ENCODE measurements at places on chromosomes 3 and 15.

DNA sequence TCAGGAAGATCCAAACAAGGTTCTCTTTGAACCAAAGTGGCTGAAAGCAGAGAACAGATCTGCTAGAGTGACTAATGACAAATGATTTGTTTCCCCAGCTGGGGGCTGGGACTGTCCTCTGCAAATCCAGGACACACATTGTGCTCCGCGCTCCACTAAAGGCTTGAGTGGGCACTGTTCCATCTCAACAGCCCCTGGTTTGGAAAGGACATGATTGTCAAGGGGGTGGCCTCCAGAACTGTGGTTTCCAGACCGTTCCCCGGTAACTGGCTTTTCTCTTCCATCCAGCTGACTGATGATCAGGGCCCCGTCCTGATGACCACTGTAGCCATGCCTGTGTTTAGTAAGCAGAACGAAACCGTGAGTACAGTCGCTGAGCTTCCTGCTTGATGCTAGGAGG lies 91.0 kb downstream of the LRTM1 start:
- DNase-seq, result no peak

GRCh38 chr15:77901921-77902750 lies 175.4 kb downstream of the TBC1D2B start:
- DNase-seq, result no peak

DNA sequence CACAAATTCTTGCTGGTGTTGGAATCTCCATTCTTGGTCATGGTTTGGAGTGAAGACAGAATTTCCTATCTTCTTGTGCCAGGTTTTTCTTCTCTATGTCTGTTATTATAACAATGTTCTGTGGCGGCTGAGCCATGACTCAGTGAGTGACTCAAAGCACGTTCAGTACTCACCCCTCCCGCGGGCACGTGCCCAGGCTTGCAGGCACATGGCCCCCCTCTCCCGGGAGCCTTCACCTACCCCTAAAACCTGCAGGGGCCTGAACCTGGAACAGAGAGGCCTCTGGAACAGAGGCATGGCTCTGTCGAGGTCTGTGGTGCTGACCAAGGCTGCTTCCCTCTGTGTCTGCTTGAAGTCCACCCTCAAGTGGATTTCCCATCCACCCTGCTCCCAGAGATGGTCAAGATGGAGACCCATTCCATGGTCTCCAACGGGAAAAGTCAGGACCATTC lies 27.6 kb downstream of the PLXNB1 start:
- no peak for DNase-seq

GRCh38 chr3:156456771-156457224 lies 98.1 kb downstream of the SSR3 start:
- no peak for DNase-seq

GRCh38 chr3:66532160-66532587 lies 31.4 kb upstream of the LRIG1 start:
- DNase-seq, result no peak

- no peak for DNase-seq
Observed at GRCh38 chr3:110577854-110578253, 493.8 kb upstream of the NECTIN3 start.

DNA sequence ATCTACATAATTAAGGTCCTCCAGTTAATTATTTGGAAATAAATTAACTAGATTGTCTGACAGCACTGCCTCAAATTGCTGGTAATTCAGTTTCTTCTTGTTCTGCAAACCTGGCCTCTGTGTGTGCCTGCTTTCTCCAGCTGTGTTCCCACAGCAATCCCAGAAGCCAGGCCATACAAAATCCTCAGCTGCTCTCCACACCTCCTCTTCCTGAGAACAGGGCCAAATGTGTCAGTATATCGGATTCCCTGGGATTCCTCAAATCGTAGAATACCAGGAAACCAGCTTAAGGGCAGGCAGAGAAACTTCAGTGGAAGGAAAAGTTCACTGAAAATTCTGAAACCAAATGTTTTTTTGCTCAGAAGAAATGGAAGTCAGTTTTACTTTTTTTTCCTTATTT lies 261.4 kb downstream of the ZMAT3 start:
- DNase-seq, result no peak

- DNase-seq, result no peak
Observed at GRCh38 chr15:36879568-36880222, 220.7 kb downstream of the MEIS2 start.

- DNase-seq, result peak; percentile 66
Observed at GRCh38 chr15:69729167-69729748, 276.6 kb downstream of the RPLP1 start.

DNA sequence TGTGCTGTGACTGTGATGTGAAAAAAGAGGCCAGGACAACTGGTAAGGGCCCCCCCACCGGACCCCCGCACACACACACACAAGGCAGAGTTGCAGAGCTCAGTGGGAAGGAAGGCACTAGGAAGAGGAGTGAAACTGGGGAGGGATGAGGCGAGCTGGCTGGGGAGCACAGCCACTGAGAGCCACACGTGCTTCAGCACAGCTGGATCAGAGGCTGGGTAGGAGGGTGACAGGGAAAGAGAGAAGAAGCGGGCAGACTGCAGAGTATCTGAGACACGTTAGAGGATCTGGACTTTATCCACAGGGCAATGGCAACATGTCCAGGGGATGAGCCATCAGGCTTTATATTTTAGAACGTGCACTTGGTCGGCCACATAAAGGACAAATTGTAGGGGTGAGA lies 38.0 kb upstream of the TKT start:
- no peak for DNase-seq

- no peak for DNase-seq
Observed at GRCh38 chr3:28012830-28013229, 228.6 kb upstream of the CMC1 start.

DNA sequence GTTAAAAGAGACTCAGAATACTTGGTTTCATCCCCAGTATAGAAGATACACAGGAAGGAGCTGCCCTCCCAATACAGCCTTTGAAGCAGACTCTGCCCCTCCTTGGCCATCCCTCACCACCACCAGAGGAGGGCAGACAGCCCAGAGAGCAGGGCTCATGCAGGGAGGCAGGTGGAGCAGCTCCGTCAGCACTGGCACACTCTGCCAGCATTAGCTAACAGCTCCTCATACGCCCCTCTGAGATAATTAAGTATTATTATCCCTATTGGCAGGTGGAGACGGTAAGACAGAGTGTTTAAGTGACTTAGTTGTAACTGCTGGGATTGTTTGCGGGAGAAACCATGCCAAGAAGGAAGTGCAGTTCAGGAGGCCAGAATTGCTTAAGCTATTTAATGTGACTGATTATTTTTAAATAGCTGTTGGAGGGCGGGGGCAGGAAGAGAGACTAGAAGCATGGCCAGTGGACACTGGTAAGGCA lies 434.0 kb downstream of the EPHB1 start:
- no peak for DNase-seq

DNA sequence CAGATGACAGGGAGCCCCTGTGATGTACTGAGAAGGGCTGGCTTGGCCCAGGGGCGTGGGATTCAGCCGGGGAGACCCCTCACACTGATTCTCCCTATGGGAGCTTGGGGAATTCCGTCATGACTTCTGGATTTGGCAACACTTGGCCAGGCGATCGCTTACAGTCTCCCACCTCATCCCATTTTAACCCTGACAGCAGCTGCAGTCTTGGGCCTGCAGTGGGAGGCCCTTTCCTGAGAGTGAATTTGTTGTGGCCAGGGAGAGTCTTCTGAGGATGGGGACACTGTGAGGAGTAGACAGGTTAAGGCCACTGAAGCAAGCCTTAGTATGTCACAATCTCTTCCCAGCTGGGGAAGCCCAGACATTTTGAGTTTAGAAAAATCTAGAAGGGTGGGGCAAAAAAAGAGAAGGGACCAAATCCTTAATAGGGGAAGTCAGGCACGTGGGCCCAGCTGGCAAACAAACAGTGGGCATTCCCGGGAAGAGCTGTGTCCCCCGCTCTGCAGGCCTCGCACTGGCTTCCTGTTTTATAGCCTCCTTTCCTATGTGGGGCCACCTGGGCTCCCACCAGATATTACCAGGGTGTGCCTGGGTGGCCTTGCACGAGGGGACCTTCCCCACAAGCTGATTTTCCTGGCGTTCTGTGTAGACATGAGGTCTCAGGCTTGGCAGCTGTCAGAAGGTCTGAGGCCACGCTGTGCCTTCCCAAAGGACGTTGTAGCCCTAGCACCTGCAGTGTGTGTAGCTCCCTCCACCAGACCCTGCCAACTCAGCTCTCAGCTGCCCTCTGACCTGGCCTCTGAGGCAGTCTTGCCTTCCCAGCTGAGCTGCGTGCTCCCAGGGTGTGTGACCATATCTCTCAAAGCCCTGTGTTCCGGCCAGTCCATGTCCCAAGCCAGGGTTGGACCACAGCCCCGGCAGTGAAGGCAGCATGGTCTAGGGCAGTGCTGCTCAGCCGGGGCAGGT lies 64.5 kb downstream of the FEM1B start:
- DNase-seq, result no peak

DNA sequence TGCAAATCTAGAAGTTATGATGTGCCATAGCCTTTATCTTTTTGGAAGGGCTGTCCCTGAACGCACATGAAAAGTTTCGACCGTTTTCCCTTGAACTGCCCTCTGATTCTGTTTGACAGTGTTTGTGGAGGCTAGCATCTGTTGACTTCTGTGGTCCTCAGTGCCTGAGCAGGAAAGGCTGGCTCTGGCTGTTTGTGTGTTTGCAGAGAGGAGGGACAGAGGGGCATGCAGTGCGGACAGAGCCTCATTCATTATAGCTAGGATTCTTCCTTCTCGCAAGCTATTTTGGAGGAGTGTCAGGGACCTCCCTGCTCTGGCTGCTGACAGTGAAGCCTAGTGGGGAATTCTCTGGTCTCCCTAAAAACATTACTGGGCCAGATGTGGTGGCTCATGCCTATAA lies 64.5 kb downstream of the CDAN1 start:
- DNase-seq, result no peak

DNA sequence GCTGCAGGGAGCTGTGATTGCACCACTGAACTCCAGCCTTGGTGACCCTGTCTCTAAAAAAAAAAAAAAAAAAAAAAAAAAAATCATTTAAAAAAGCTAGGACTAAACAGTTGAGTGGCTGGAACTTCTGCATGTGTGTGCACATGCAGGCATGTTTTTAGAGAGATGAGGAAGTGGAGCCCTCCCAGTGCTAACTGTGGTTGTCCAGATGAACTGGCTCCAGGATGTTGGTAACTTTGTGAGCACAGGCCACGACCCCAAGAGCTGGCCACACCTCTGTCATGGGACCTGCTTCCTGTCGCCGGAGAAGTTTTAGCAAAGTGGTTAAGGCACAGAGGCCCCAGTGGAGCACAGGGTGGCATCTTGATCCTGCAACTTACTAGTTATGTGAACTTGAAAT lies 27.0 kb downstream of the CHCHD6 start:
- no peak for DNase-seq

DNA sequence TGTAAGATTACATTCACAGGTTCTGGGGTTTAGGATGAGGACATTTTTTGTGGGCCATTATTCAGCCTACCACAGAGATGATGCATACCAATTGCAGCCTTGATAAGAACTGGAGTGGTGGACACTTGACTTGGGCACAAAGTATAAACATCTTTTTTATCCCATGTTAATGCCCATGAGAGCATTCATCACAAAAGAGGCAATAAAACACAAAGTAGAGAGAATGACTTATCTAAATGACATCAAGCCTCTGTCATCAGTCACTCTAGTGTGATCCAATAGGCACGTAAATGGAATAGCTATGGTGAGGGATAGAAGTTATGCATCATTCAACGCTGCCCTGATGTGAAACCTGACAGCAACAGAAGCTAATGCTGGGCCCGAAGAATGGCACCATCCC lies 25.8 kb downstream of the VEPH1 start:
- DNase-seq, result no peak

- DNase-seq, result no peak
Observed at GRCh38 chr3:154182975-154183374, 61.8 kb downstream of the ARHGEF26 start.

DNA sequence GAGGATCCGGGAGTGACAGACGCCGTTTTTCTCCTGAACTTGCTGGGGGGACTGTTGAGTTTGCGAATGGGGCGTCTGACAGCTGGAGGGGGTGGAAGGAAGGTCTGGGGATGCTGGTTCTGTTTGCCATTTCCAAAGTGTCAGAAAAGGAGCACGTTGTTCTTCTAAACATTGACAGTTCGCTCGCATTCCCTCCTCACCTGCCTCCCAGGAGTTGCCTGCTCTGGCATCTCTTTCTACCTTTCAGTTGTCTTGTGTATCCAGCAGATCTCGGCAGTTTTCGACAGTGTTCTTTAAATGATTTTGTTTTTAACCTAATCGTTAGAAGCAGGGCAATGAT lies 829 bp downstream of the SELENOT start:
- no peak for DNase-seq

DNA sequence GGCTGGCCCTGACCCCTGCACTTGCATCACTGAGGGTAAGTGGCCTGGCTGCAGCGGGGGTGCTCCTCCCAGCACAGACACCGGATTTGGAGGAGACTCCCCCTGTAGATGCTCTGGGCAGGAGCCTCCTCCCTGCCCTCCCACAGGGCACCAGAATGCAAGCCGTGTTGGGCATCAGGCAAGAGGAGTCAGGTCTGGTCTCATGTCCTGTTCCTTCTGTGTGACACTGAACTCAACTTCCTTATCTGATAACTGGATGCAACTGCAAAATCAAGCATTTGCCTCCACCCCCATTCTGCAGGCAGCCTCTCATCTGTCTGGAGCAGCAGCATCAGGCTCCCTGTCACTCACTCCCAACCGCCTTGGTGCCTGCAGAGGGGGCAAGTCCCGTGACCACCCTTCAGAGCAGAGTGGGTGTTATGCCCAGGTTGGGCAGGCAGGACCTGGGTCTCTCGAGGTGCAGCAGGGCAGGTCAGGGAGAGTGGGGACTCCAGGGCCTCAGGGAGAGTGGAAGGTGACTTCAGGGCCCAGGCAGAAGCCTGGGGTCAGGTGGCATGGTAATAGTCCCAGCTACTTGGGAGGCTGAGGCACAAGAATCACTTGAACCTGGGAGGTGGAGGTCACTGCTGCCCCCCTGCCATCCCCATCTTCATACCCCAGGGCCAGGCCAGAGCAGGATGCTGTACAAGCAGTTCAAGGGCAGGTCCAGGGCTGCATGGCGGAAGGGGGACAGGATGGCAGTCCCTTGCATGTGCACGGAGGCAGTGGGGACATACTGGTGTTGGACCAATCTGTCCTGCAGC lies 10.5 kb upstream of the RPL29 start:
- no peak for DNase-seq

DNA sequence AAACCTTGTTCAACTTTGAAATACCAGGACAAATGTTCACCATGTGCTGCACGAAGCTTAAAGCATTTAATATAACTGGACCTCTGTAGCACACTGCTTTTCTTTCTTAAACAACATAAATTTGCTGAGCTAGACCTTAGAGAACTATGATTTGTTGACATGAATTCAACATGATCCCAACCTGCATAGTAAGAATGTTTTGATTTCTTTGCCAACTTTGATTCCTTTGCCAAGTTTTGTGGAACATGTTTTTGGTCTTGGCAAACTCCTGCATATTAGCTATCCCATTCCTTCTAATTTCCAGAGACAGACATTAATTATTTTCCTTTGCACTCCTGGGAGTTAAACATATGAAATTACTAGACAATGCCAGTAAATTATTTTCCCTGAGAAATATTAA lies 197.2 kb upstream of the RBMS3 start:
- DNase-seq, result no peak

- DNase-seq, result no peak
Observed at GRCh38 chr3:101533603-101533968, 20.6 kb upstream of the SENP7 start.

All from T-helper 2 cell (primary cell).